Pericardium fibroblast (primary cell): ENCODE measurements at places on chromosomes 6 and 20. TPM values are rescaled to one million over a fixed set of nuclear protein-coding genes. Genes with fewer than 3 reads are reported as not detected.

The DNAH8 gene
- total RNA-seq: not detected in 2 replicates

The GPR63 gene
- total RNA-seq: 0.47 and 0.51 TPM in 2 replicates

The TTBK1 gene
- not detected in 2 replicates for total RNA-seq

The SIRPA gene
- 18.6 and 18.8 TPM in 2 replicates for total RNA-seq
